HFFc6 (cell line): ENCODE measurements at places on chromosomes 6 and 20. TPM values are rescaled to one million over a fixed set of nuclear protein-coding genes. Genes with fewer than 3 reads are reported as not detected.

FNDC1 gene
- not detected in 3 replicates for total RNA-seq

PTPRK gene
- total RNA-seq = 94.4 to 102 TPM (median 101 TPM) in 3 replicates

MEI4 gene
- not detected in 3 replicates for total RNA-seq

GABRR1 gene
- not detected in 3 replicates for total RNA-seq

DEFB124 gene
- total RNA-seq = not detected in 3 replicates

MOG gene
- total RNA-seq = not detected in 3 replicates

GRCh38 chr20:17444091-17444490 is 87.1 kb downstream of the BFSP1 start:
- H3K36me3 ChIP-seq = no peaks in the 10 kb centered on the region
- H3K27me3 ChIP-seq = peaks cover 18% of the 10 kb centered on the region
- no peak for DNase-seq
- no peaks in the 10 kb centered on the region for H3K4me1 ChIP-seq

- peaks cover 15% of the 10 kb centered on the region for H3K4me1 ChIP-seq
- no peak overlapping the region for H3K4me3 ChIP-seq
- no peak overlapping the region for H3K27ac ChIP-seq
- DNase-seq = no peak
- H3K27me3 ChIP-seq = no peaks in the 10 kb centered on the region
Measured at GRCh38 chr6:128150376-128150775, 249.5 kb upstream of the THEMIS start.

- no peak overlapping the region for H3K4me3 ChIP-seq
- H3K36me3 ChIP-seq = no peaks in the 10 kb centered on the region
- DNase-seq = no peak
- peaks cover 28% of the 10 kb centered on the region for H3K27me3 ChIP-seq
Measured at GRCh38 chr6:31711233-31711632, 3.9 kb upstream of the LY6G6D start.

- no peak for DNase-seq
- no peaks in the 10 kb centered on the region for H3K36me3 ChIP-seq
- no peak overlapping the region for H3K27ac ChIP-seq
- H3K27me3 ChIP-seq = peaks cover 6% of the 10 kb centered on the region
Measured at GRCh38 chr6:40671694-40672050, 84.5 kb upstream of the LRFN2 start.

DNA sequence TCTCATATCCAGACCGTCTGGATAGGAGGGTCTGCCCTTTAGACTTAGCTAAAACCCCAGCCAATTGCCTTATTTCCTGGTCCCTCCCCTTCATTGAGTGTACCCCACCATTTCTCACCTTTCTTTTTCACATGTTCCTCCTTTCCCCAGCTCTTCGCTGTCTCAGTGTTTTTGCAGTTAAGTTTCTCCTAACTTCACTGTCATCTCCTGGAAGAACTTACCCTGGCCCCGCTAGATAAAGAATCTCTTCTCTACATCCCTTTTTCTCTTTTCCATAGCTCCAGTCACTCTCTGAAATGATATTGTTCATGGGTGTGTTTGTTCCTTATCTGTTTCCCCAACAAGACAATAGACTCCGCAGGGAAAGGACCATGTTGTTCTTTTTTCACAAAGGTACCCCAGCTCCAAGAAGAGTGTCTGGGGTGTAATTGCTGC is 208.8 kb downstream of the TSHZ2 start:
- no peaks in the 10 kb centered on the region for H3K4me1 ChIP-seq
- no peak overlapping the region for H3K27ac ChIP-seq
- DNase-seq = no peak
- H3K4me3 ChIP-seq = no peak overlapping the region

DNA sequence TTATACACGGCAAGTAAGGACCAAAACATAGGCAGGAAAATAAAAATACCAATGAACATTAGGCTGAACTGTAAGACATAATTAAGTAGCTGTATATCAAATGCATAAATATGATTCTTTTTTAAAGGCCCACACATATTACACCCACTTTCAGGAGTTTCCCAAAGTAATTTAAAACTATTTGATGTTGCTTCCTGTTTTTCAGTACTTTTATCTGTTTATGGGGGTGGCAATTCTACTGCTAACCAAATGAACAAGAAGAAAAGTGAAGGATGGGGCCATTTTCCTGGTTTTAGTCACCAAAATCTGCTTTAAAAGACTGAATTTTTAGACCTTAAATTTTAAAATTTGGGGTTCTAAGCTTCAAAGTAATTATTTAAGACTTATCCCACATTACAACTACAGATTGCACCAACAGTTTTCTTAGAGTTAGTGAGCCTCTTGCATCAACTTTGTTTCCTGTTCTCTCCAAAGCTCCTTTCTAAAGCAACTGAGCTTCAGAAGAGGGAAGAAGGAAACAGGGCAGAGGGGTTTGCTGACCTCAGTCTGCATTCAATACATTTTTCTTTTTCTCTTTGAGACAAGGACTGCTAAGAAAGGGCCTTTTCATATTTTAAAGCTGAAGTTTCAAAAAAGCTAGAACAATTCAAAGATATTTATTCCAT is 191.0 kb downstream of the BACH2 start:
- DNase-seq = no peak
- H3K4me3 ChIP-seq = no peak overlapping the region
- H3K36me3 ChIP-seq = no peaks in the 10 kb centered on the region

GRCh38 chr6:40432982-40433381 is 154.2 kb downstream of the LRFN2 start:
- H3K4me3 ChIP-seq = no peak overlapping the region
- H3K27me3 ChIP-seq = peaks cover 4% of the 10 kb centered on the region
- no peak for DNase-seq
- H3K36me3 ChIP-seq = 0 out of 2 replicates have a peak, but pooled peaks cover 4% of the 10 kb centered on the region
- no peaks in the 10 kb centered on the region for H3K4me1 ChIP-seq

DNA sequence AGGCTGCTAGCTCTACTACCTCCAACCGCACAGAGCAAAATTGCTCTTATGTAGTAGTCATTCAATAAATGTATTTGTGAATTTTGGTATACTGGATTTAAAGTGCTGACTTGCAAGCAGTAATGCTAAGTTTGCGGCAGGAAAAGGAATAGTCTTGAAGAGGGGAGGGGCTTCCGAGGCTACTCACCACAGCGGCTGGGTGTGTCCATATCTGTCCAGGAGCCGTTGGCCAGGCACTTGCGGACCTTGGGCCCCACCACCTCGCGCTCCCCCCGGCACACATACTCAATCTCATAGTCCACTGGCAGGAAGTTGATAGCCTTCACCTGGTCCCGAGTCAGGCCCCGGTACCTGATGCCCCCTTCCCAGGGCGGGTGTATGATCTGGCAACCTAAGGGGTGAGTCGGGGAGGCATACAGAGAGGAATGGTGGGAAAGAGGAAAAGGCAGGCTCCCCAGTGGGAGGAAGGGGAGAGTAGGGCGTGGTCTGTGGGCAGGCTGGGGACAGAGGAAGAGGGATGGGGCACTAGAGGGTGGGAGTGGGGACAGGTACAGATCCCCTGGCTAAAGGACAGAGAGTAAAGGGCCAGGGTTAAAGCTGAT is 1.7 kb downstream of the GABBR1 start:
- no peaks in the 10 kb centered on the region; the same call in 1 of the 2 replicates for H3K36me3 ChIP-seq
- peaks cover 3% of the 10 kb centered on the region for H3K27me3 ChIP-seq
- H3K27ac ChIP-seq = no peak overlapping the region
- no peak for DNase-seq
- H3K4me1 ChIP-seq = peaks cover 59% of the 10 kb centered on the region
- H3K4me3 ChIP-seq = peak overlapping the region; percentile 93

- DNase-seq = no peak
- no peaks in the 10 kb centered on the region for H3K36me3 ChIP-seq
- no peaks in the 10 kb centered on the region for H3K27me3 ChIP-seq
Measured at GRCh38 chr6:112851146-112851545, 504.0 kb downstream of the RFPL4B start.

DNA sequence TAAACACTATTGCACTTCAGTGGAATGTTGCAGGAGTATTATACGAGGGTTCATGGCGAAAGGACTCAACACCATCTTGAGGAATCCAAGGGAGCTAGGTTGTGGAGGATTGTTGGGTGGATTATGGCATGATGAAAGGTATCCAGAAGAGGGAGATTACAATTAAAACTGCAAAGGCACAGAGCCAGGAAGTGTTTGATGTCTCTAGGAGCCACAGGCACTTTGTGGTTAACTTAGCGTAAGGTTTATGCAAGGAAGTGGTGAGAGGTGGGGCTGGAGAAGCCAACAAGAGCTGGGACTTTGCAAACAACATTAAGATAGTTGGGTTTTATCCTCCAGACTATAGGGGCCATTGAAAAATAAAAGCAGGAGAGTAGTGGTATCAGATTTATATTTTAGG is 86.6 kb upstream of the TPD52L1 start:
- no peak for DNase-seq
- no peaks in the 10 kb centered on the region; the same call in 1 of the 2 replicates for H3K4me1 ChIP-seq
- H3K27ac ChIP-seq = no peak overlapping the region
- no peaks in the 10 kb centered on the region; the same call in 1 of the 2 replicates for H3K27me3 ChIP-seq
- H3K36me3 ChIP-seq = peaks cover 7% of the 10 kb centered on the region; the same call in 1 of the 2 replicates

GRCh38 chr6:63514488-63515173 is 57.6 kb upstream of the LOC128125822 start:
- H3K4me1 ChIP-seq = no peaks in the 10 kb centered on the region
- H3K4me3 ChIP-seq = no peak overlapping the region
- no peaks in the 10 kb centered on the region for H3K36me3 ChIP-seq

DNA sequence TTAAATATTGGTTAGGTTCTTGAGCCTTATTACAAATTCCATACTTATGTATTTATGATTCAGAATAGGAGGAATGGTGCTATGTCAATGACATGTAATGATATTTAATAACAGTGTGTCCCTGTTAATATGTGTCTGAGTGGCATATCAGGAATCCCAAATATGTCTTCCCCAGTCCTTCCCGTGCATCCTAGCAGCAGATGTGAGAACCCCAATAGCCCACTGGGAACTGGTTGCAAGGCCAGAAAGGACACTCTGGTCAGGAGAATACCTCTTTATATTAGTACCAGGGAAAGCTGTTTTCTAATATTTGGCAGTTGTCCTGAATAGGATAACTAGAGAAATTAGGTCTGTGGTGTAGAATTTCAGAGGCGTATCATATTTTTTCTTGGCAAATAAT is 159.1 kb upstream of the PDE7B start:
- no peak for DNase-seq
- H3K27ac ChIP-seq = no peak overlapping the region
- H3K4me3 ChIP-seq = no peak overlapping the region
- H3K4me1 ChIP-seq = peaks cover 26% of the 10 kb centered on the region
- no peaks in the 10 kb centered on the region for H3K36me3 ChIP-seq
